Neural crest cell (in vitro differentiated cells): ENCODE measurements at places on chromosomes 3 and 15.

DNA sequence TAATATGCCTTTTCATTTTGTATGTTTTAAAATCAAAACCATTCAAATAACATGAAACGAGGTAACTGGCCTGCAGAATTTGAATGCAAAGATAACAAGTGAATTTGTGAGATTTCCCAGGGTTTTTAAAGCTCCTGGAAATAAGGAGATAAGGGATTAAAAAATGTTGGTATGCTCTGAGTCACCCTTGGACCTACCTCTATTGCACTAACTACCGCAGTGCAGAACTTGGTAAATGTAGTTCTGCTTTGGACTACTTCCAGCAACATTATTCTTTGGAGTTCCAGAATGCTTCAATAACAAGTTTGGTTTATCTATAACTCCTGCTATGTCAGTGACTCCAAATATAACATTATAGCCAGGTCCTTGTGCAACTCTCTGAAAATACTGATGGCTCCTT lies 201.7 kb downstream of the GAP43 start:
- no peak for DNase-seq

GRCh38 chr3:5138214-5138981 lies 16.3 kb downstream of the ARL8B start:
- no peak for DNase-seq

DNA sequence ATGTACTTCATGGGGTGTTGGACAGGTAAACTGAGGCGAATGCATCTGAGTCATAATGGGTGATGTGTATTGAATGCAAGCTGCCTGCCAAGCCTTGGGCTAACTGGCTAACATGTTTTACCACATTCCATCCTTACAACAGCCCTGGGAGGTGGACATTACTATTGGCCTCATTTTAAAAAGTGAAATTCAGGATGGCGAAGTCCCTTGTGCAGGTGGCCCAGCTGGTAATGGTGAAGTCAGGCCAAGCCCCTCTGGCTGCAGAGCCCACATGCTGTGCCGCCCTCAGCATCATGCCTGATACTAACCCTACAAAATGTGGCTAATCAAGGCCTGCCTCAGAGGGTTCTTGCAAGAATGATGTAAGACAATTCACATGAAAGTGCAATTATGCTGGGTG lies 60.0 kb upstream of the CHD2 start:
- DNase-seq, result no peak

DNA sequence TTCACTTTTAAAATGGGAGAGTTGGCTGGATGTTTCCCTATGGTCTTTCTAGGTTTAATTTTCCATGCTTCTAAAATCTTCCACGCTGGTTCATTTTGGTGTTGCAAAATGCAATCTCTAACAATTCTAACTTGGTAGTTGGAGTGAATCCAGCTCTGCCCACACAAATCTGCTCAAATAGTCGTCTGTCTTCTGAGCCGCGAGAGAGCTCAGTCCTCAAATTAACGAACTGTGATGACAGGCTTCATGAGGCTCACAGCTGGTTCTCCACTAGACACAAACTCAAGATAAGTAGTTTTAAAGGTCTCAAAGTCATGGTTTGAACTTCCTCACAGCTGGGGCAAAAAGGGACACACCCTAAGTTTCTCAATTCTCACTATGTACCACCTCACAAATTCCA lies 178.6 kb upstream of the LYSMD4 start:
- no peak for DNase-seq

- no peak for DNase-seq
Measured at GRCh38 chr15:51161491-51162220, 67.0 kb upstream of the TNFAIP8L3 start.
